ENCODE measurements at places on chromosomes 13 and 19.

- DNase-seq = no peak
Observed at GRCh38 chr13:73572824-73573223, 514.0 kb downstream of the KLF5 start.

DNA sequence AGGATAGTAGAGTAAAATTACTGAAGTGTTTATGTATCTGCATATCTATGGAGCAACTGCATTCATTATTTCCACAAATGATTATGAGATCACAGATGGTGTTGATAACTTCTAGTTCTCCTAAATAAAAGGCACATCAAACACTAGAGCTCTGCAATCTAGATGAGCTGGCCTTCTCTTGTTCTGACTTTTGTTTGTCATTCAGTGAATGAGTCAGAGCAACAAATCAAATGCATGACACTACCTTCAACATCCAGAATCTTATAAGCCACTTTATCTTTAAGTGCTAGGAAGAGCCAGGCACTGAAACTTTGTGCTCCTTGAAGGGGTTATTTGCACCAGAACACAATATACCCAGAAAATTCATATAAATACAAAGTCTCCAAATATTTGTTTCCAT lies 456.0 kb downstream of the PCDH17 start:
- DNase-seq = no peak

GRCh38 chr13:95381212-95381527 lies 79.9 kb upstream of the ABCC4 start:
- no peak for DNase-seq

- no peak for DNase-seq
Observed at GRCh38 chr13:21576426-21576825, 27.5 kb downstream of the MICU2 start.

DNA sequence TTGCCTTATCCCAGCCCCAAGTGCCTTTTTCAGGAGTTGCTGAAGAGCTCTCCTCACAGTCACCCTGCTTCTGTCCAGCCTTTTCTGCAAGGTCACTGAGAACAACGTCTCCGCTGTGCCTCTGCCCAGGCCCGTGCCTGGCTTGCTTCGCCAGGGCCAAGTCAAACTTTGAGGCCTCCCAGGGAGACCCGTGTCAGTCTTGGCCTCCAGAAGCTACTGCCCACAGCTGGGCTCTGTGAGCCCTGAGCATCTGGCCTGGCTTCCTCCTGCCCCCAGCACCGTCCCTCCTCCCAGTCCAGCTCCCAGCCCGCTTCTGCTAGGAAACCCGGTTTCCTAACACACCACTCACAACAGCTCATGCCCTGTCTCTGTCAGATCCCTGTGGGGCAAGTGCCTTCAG lies 165.9 kb downstream of the TEX29 start:
- DNase-seq = no peak

Measured in keratinocyte (primary cell).